ENCODE measurements at places on chromosomes 16 and 17.

DNA sequence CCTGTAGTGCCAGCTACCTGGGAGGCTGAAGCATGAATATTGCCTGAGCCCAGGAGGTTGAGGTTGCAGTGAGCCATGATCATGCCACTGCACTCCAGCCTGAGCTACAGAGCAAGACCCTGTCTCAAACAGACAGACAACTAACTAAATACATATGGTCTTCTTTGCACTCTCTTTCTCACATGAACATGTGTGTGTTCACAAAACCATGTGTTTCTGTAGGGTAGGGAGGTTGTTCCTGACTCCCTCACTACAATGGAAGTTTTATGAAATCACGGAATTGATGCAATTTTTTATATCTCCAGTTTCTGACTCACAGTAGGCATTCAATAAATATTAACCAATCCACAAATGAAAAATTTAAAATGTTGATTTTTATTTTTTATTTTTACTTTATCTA, 48.5 kb downstream of the ABHD15 start:
- DNase-seq: no peak

DNA sequence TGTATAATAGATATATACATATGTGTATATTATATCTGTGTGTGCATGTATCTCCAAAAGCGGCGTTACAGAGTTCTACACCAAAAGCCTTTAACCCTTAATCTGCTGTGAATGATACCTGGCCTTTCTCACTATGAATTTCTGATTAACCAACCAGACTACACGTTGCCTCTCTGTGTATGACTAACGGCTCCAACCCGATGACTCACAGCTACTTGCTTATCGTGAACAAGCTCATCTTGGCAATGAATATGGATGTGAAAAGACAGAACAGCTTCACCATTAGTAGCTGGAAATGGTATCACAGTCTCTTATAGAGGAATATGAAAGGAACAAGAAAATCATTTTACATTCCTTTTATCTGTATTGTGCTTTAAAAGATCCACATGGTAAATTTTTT, 23.8 kb upstream of the ARHGAP44 start:
- no peak for DNase-seq

DNA sequence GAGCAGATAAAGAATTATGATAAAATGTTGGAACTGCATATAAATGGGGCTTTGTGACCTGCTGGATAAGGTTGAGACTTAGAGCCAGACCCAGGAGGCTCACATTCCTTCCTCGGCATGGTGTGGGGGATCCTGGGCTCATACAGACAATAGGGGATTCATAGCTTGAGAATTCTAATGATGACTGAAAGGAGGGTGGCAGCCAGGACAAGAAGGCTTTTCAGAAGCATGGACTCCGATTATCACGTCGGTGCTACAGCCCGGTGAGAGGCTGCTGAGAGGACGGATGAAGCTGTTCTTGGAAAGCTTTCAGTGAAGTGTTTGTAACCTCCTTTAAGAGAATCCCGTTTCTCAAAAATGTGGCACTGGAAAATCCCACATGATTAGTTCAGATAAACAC, 167.2 kb downstream of the ANKFN1 start:
- DNase-seq: no peak

DNA sequence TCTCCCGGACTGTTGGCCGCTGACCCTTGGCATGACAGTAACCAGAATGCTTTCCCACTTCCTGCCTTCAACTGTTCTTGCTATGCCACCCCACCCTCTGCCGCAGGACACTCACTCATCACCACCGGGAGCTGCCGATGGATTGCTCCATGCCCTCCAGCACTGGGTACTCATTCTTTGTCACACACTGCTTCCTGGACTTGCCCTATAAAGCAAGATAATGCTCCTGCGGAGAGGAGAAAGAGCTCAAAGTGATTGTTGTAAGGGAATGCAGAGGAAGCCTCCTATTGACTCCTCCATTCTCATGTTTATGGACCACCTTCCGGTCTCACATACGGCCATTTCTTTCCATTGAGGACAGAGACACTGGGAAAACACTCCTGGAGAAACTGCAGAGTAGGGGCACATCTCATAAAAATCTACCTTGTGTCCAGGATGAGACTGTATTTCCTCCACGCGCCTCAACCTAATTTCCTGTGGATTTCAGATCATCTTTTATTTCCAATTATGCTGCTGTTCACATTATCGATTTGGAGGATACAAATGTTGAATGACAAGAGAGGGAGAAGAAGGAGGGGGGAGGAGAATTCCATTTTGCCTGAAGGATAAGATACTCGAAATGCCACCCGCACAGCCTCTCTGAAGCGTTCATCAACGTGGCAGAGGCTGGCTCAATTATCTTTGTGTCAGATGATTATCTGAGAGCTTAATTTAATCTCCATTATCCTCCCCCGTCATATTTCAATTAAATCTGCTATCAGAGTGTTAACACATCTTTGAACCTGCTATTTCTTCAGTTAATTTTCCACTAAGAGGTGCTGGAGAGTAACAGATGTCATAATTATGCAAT, 486.1 kb upstream of the SALL1 start:
- no peak for DNase-seq

GRCh38 chr17:78176548-78177025, 8.2 kb downstream of the SYNGR2 start:
- peak; percentile 67 for DNase-seq

DNA sequence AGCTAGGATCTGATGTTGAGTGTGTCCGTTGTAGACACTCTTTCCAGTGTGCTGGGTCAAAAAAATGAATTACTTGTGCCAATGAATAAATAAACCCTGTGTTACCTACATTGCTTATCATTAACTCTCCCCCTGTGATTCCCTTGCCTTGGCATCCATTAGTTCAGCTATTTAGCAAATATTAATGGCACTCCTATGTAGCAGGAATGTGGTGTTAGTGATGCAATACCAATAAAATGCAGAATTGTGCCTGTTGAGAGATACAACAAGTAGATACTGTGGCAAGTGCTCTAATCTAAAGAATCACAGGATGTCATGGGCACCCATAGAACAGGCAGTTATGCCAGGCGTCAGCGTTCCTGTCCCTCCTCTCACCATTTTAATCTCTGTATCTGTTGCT, 343.2 kb downstream of the PMP22 start:
- DNase-seq: no peak

DNA sequence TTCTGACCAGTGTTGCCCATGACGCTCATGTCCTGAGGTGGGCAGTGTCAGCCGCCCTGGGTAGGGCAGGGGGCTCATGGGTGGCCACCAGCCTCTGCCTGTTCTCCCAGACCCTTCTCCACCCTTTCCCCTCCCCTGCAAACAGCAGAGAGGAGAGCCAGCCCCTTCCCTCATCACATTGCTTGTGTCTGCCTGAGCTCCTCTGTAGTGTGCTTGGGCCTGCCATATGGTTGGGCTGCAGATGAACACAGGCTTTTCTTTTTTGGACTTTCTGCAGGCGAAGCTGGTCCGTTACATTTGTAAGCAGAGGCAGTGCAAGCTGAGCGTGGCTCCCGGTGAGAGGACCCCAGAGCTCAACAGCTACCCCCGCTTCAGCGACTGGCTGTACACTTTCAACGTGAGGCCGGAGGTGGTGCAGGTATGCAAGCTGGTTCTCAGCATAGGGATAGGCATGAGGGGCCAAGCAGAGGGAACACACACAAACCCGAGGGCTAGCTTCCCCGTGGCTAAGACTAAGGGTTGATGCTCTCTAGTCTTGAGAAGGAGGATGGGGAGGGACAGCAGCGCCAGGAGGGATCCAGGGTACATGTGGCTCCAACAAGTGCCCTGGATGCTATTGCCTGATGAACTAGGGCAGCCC, 80.6 kb upstream of the LGALS9 start:
- no peak for DNase-seq

- no peak for DNase-seq
These were observed 178.8 kb upstream of the PSMD7 start for GRCh38 chr16:74117798-74118197.

DNA sequence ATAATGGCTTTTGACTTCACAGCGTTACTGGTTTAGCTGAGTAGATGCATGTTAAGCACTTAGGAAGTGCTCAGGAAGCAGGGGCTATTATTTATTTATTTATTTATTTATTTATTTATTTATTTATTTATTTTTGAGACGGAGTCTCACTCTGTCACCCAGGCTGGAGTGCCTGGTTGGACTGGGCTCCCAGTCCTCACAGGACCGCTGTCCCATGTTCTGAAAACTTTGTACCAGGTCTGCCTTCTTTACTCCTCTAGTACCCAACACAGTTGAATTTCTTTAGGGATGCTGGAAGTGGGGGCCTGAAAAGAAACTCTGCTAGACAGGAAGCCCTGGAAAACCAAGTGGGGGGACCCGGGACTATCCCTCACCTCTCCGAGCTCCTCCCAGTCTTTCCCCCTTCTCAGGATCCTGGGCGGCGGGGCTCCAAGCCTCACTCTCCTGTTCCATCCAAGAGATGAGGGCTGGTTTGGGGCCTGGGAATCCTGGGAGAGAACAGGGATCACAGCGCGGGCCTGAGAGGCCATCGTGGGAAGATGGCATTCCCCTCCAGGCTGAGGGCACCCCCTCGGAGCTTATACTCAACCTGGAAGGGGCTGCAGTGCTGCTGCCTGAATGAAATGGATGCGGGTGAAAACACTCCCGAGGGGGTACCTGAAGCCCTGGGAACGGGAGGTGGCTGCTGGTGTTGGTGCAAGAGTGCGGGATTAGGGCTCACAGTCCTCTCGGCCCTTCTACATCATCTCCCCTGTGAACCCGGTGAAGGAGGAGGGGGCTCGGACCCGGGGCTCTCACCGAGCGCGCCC, 674 bp downstream of the ZNF688 start:
- DNase-seq: no peak

DNA sequence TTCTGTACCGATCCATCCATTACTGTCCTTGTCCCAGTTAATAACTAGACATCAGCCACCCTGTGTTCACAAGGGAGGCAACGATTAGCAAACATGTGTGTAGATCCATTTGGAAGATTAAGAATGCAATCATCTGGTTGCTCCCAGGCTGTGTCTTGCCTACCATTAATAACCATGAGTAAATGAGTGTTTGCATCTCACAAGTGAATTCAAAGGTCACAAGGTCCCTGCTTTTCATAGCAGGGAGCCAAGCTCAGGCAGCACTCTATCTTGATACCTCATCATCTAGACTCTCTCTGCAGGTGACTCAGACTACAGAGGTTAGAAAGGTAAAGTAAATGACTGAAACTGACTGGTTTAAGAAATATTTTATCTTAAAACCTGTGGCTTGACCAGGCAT, 25.3 kb downstream of the VWA3A start:
- no peak for DNase-seq

- no peak for DNase-seq
These were observed 45.2 kb downstream of the CLEC16A start for GRCh38 chr16:10989559-10989958.

- DNase-seq: no peak
These were observed 2.0 kb upstream of the FOXF1 start for GRCh38 chr16:86508028-86508946.

- DNase-seq: no peak
These were observed 19.5 kb downstream of the ACSF3 start for GRCh38 chr16:89113152-89113547.

DNA sequence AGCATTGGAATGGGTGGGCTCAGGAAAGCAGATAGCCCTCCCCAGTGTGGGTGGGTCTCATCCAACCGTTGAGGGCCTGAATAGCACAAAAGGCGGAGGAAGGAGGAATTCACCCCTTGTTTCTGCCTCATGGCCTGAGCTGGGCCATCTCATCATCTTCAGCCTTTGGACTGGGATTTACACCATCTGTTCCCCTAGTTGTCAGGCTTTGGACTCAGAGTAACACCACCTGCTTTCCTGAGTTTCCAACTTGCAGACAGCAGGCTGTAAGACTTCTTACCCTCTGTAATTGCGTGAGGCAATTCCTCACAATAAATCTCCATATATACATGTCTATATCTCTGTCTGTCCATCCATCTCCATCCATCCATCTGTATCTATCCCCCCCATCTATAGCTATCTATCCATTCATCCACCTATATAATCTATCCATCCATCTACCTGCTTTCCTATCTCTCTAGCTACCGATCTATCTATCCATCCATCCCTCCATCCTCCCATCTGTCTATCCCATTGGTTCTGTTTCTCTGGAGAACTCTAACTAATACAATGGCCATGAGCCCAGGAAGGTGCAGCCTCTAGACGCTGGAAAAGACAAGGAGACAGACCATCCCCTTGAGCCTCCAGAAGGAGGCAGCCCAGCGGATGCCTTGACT, 21.3 kb downstream of the DNAH17 start:
- no peak for DNase-seq

GRCh38 chr17:79372470-79373238, 238.2 kb downstream of the RBFOX3 start:
- no peak for DNase-seq

DNA sequence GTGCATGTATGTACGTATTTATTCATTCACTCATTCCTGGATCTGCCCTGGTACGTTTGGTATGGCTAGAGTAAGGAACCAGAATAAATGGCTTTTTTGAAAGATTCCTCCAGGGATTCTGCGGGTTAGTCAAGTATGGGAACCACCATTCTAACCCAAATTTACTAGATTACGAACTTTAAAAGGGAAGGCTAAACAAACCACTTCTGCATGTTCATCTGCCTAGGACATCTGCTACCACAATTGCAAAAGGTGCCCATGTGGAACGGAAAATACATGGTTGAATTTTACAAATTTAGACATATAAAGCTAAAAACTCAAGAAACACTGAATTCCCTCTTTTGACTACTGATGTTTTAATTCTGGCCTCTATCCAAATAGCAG, 22.1 kb downstream of the CYTH1 start:
- no peak for DNase-seq

- no peak for DNase-seq
These were observed 24.1 kb upstream of the MFSD6L start for GRCh38 chr17:8823279-8823678.

DNA sequence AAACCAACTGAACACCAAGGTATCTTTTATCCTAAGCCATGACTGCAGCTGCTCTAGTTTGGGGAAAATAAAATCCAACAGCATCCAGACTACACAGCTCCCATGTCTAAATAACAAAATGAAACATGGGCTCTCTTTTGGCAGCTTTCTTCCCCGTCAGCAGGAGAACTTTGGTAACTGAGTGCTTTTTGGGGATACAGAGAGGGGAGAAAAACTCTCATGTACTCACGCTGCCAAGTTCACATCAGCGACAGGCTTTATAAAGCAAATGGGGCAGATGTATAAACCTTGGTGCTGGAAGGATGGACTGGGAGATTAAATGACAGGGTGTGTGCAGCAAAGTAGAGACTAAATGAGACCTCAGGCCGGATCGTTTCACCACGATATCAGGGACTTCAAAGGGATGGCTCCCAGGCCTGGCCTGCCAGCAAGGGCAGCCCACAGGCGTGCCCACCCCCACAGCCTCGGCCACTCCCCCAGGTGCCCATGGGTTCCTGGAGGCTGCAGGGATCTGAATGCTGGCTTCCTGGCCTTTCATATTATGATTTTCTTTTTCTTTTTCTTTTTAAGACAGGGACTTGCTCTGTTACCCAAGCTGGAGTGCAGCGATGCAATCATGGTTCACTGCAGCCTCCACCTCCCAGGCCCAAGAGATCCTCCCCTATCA, 174.6 kb downstream of the ZNF423 start:
- DNase-seq: no peak

- no peak for DNase-seq
These were observed 112.3 kb downstream of the HS3ST2 start for GRCh38 chr16:22926105-22926751.
